Stimulated activated CD8-positive, alpha-beta memory T cell treated with anti-CD3 and anti-CD28 coated beads, Interleukin-12 subunit alpha, Interleukin-12 subunit beta, amount 100 ng/mL, for 4 hours (primary cell): ENCODE measurements at places on chromosomes 4 and X.

- DNase-seq = no peak
Measured at GRCh38 chrX:78522601-78523000, 136.5 kb downstream of the RTL3 start.

- no peak for DNase-seq
Measured at GRCh38 chr4:172881645-172882044, 287.0 kb upstream of the GALNT7 start.

DNA sequence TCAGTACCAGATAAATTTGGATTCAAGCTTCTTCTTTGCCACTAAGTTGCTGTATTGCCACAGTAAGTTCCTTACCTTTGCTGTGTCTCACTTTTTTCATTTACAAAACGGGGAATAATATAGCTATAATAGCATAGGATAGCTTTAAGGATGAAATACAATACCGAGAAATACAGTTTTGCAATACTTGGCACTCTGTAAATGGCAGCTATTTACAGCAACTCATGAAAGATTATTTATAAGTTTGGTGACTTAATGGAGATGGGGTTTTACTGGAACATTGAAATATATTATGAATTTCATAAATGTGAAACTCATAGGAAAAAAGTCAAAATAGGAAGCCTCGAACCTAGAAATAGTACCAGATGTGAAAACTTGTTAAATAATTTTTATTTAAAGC, 27.6 kb downstream of the ANXA10 start:
- no peak for DNase-seq

- DNase-seq = no peak
Measured at GRCh38 chrX:134407065-134407376, 52.9 kb upstream of the HPRT1 start.

- DNase-seq = no peak
Measured at GRCh38 chr4:100826067-100826466, 308.2 kb upstream of the EMCN start.

GRCh38 chr4:169164669-169165415, 105.9 kb downstream of the SH3RF1 start:
- DNase-seq = no peak

GRCh38 chr4:7396186-7396910, 38.4 kb downstream of the PSAPL1 start:
- no peak for DNase-seq

- no peak for DNase-seq
Measured at GRCh38 chr4:3305610-3306371, 13.0 kb downstream of the RGS12 start.
